ENCODE measurements at places on chromosomes 11 and 22.

- no peak for DNase-seq
These were observed 27.9 kb upstream of the RASL10A start for GRCh38 chr22:29343313-29343805.

DNA sequence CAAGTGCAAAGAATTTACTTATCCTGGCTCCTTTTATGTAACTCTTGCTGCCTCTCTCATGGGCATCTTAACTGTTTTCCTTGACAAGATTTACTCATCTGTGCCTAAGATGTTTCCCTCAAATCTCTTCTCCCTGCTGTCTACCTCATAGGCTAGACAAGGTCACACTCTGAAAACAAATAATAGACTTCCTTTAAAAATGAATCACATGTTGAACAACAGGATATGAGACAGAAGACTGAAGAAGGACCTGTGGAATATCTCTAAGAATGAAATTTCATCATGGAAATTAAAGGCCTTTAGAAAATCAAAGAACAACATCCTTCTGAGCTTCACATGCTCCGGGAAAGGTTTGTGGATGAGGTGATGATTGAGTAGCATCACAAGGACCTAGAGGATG is 6.0 kb upstream of the SCGB2A2 start:
- DNase-seq: no peak

DNA sequence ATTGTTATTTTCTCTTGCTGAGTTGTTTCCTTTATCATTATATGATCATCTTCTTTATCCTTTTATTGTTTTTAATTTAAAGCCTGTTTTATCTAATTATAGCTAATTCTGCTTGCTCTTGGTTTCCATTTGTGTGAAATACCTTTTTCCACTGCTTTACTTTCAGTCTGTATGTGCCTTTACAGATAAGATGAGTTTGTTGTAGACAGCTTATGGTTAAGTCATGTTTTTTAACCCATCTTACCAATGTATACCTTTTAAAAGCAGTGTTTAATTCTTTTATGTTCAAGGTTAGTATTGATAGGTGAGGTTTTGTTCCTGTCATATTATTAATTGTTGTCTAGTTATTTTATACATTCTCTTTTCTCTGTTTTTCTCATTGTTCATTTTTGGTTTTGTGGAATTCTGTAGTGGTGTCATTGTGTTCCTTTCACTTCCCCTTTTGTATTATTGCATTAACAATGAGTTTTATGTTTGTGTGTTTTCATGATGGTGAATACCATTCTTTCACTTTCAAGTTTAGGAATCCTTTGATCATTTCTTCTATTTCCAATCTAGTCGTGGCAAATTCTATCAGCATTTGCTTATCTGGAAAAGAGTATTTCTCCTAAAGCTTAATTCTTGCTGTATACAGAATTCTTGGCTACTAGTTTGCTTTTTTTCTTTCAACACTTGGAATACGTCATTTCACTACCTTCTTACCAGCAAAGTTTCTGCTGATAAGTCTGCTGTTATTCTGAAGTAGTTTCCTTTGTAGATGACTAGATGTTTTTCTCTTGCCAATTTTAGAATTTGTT is 21.8 kb downstream of the OR5AN1 start:
- DNase-seq: no peak

- DNase-seq: no peak
These were observed 19.9 kb upstream of the CTR9 start for GRCh38 chr11:10731064-10731680.

DNA sequence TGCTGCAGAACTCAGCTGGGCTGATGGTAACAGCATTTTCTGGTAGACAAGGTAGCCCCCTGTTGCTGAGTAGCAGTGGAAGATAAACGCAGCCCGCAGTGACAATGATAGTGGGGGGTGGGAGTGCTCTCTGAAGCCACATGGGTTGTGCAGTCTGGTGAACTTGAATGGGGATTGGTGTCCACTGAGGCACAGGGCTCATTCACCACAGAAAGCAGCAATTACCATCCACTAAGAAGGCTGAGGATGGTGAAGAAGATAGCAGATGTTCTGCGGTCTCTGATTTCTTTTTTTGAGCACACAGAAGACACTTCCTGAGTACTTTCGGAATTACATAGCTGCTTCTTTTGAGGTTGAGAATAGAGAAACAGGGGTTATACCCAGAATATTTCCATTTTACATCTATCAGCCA is 150.3 kb downstream of the LRRC4C start:
- DNase-seq: no peak

GRCh38 chr11:118157186-118157895 is 4.7 kb upstream of the SCN4B start:
- DNase-seq: no peak

GRCh38 chr11:91698845-91699244 is 525.8 kb upstream of the FAT3 start:
- no peak for DNase-seq

- no peak for DNase-seq
These were observed 87.0 kb downstream of the ARHGAP42 start for GRCh38 chr11:100774132-100774531.

Data from CMK (cell line).